ENCODE measurements at places on chromosomes 5 and 9.

- DNase-seq = no peak
These were observed 7.1 kb upstream of the AFAP1L1 start for GRCh38 chr5:149264439-149265067.

DNA sequence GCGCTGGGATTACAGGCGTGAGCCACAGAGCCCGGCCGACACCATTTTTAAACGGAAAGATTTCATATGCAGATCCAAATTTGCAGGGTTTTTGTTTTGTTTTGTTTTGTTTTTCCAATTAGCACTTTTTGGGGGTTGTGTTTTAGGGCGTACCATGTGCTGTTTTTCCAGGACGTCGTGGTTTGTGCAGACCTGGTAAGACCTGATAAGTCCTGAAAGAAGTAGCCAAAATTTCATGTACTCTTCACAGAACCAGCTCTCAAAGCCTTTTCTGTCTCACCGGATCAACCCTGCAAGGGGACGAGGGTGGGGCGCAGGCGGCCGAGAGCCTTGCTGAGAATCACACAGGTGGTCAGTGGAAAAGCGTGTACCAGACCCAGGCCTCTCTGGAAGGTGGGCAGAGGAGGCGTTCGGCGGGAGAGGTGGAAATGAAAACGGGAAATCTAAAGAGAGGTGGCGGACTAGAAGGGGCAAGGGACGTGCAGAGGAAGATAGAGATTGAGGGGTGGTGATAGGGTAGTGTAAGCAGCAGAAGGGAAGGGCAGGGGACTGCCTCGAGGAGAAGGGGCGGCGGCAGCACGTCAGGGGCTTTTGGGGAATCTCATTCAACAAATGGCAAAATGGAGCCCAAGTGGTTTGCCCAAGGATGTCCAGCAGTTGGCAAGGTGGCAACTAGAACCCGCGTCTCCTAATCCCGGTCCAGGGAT, 1.1 kb upstream of the FAF2 start:
- peak; percentile 8 for DNase-seq

GRCh38 chr9:4011054-4011453, 288.8 kb downstream of the GLIS3 start:
- no peak for DNase-seq

DNA sequence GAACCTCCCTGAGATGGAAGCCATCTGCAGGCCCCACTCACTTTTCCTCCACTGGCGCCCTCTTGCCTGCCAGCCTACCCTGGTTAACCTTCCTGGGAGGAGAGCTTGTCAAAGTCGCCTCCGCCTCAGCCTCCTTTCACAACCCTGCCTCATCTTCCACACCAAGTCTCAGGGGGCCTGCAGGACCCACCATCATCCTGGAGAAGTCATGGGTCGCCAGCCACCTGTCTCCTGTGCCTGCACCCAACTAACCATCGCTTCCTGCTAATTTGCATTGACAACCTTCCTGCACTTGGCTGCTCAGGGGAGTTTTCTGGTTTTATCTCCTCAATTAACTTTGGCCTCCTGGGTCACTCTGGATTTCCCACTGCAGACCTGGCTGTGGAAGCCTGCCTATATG, 52.8 kb upstream of the GRHPR start:
- no peak for DNase-seq

DNA sequence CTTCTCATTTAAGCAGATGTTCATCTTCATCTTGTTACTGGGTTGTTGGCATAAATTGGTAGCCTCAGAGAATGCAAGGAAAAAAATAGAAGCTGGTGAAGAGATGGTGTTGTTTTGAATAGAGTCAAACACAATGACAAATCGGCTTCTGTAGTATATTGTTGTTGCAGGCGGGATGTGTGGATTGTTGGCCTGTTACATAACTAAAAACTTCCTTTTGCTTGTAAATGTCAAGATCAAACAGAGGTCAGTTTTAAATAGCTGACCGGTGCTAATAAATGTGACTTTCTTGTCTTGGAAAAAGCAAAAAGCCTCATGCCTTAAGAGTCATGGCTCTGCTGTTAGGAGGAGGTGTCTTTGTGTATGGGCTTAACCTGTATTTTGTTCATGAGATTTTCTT, 59.2 kb downstream of the CCDC192 start:
- DNase-seq = no peak

DNA sequence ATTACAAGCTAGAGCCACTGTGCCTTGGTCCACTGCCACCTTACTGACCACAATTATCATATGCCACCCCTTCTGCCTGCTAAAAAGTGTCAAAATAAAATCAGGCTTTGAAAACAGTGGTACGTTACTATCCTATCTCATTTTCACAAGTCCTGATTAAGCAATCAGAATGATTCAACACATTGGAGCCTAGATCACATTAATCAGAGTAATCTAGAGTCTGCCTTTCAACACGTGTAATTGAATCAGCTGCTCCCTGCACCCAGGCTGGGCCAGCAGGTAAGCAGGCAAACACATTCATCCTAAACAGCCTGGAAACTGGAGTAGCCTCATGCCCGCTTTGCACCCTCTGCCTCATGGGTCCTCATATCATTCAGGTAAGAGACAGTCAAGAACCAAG, 186.2 kb downstream of the DCP2 start:
- peak; percentile 14 for DNase-seq

GRCh38 chr5:148887123-148887881, 60.9 kb downstream of the ADRB2 start:
- DNase-seq = no peak

- peak; percentile 14 for DNase-seq
These were observed 811.0 kb downstream of the NR2F1-AS1 start for GRCh38 chr5:92769978-92770377.

GRCh38 chr5:37940931-37941623, 101.2 kb upstream of the GDNF start:
- no peak for DNase-seq

- DNase-seq = peak; percentile 65
These were observed 68.8 kb downstream of the TLR4 start for GRCh38 chr9:117772960-117773359.

- DNase-seq = no peak
These were observed 93.5 kb downstream of the PLPP1 start for GRCh38 chr5:55441107-55441771.

GRCh38 chr9:23821375-23822181, 4.5 kb downstream of the ELAVL2 start:
- peak; percentile 49 for DNase-seq

DNA sequence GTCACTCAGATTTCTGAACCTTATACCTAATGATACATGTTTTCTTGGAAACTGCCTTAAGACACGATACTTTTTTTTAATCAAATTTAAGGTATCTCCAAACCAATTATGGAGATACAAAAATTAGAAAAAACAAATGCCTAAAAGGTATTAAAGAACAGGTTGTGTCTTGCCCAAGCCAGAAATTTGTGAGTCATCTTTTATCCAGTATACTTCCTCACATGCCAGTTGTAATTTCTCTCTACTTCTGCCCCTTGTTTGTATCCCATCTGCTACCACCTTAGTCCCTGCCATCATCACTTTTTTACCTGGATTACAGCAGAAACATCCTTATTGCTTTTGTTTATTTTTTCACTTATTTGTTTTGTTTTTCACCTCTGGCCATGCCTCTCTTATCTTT, 571.2 kb upstream of the DAB2 start:
- no peak for DNase-seq

GRCh38 chr9:137977571-137978261, 100.1 kb downstream of the CACNA1B start:
- no peak for DNase-seq

DNA sequence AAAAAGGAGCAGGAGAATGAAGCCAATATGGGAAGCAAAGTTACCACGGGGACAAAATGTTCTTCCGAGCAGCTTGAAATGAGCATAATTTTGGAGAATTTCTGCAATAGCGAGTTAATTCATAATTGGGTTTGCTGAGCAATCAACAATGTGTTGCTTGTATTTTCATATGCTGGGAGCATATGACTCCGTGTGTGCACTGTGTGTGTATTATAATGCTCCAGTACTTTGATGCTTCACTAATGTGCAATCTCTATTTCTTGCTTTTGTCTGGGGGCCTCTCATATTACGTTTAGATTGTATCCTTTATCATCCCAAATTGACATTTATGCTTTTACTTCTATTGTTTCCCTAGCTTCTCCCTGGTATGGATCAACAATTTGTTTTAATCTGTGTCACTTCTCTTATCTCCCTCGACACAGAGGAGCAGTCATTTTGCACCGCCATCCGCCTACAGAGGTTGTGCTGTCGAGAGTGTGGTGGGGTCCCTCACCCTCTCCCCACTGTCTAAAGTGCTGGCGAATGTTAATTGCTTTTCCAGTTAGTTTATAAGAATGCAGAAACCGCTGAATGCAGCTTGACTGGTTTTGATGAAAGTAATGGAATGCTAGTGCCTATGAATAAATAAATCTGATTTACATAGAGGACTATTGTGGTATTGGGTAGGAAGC, 372.5 kb upstream of the WWC1 start:
- no peak for DNase-seq

DNA sequence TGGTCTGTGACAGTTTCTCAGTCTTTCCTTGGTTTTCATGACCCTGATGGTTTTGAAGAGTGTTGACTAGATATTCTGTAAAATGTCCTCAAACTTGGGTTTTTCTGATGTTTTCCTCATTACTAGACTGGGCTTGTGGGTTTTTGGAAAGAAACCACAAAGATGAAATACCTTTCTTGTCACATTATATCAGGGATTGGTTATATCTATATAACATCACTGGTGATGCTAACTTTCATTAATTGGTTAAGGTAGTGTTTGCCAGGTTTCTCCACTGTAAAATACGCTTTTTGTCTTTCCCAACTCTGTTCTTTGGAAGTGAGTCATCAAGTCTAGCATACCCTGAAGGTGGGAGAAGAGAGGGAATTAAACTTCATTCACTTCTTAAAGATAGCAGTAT, 3.3 kb upstream of the IL31RA start:
- DNase-seq = peak; percentile 49

DNA sequence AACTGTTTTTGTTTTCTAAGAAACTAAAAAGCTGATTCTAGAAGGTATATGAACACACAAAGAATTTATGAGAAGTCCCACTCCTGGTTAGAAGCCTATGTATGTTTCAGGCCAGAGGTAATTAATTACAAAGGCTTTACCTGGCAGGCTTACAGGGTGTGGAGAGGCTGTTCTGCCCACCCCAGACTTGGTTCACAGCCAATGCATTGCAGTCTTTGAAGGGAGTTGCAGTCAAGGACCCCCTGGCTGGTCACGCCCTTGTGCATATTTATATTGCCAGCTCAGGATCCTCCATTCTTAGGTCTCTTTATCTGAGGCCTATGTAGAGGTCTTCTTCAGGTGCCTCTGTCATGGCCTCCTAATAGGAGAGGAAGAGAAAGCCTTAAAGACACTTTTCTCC, 13.6 kb upstream of the PRSS3 start:
- no peak for DNase-seq

GRCh38 chr5:155148694-155149093, 135.1 kb downstream of the KIF4B start:
- no peak for DNase-seq

DNA sequence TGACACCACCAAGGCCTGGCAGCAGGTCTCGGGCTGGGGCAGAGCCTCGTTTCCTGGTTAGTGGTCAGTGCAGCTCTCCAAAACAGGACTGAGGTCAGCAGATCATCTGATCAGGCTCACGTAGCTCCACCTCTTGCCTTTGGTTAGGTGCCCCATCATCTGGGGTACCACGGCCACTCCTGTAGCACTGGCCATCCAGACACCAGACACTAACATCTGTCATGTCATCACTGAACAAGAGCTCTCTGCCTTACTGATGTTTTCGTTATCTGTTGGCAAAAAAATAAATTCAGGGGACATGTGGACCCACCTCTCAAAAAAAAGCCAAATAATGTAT, 29.9 kb upstream of the MED10 start:
- DNase-seq = no peak

GRCh38 chr5:135208903-135209721, 175.1 kb upstream of the PITX1 start:
- peak; percentile 98 for DNase-seq

GRCh38 chr9:92324431-92324830, 719 bp downstream of the NOL8 start:
- no peak for DNase-seq

DNA sequence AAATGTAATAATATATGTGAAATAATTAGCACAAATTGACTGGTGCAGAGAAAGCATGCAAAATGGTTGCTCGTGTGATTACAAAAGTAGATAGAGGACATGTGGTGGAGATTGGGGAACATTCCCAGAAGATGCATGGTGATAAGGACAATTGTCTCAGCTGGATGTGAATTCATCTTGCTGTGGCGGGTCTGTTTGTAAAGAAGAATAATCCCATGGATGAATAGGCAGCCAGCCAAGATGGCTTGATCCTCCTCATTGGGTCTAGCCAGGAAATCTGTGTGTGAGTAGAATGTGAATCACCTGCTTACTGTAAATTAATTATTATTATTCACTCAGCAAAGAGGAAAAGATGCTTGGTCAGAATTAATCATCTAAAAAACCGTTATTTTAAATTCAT, 12.6 kb upstream of the DPYSL3 start:
- peak; percentile 51 for DNase-seq

DNA sequence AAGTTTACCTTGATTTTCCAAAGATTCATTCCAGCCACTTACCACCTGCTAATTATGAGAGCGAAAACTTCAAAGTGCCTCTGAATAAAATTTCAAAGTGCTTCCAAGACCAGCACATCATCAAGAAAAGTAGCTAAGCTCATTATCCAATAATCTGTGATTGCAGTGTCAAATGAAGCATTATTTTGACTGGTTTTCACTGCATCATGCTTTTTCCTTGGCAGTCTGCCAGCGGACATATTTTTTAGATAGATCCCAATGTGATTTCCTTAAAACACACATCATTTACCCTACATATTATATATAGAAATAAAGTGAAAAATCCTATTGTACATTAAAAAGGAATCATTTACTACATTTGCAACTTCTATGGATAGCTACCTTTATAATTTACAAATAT, 508.6 kb upstream of the FAM174A start:
- no peak for DNase-seq

DNA sequence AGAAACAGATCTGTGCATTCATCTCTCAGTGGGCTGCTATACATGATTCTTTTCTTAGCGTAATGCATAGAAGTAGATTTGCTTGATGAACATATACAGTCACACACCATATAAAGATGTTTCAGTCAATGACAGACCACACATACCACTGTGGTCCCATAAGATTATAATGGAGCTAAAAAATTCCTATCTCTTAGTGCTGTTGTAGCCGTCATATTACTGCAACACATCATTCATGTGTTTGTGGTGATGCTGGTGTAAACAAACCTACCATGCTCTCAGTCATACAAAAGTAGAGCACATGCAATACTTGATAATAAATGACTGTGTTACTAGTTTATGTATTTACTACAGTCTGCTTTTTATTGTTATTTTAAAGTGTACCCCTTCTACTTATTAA, 214.3 kb downstream of the ARHGAP26 start:
- DNase-seq = no peak

DNA sequence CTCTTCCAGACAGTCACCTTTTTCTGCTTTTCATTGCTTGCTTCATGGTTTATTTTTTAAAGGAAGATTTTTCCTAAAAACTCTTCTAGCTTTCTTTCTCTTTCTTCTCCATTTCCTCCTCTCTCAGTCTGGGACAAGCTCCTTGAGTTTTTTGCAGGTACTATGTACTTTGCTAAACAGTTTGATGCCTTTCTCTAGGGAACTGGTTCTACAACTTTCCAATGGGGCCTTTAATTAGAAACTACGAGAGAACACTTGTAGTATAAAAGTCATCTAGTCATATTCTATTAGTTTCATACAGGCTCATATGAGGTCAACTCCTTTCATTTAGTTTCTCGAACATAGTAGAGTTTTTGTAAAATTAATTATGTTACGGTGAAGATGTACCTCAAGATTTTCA, 189.6 kb downstream of the DOCK8 start:
- no peak for DNase-seq

- no peak for DNase-seq
These were observed 28.7 kb downstream of the KIF3A start for GRCh38 chr5:132708645-132709044.

All from astrocyte of the spinal cord (primary cell).